ENCODE measurements at places on chromosomes 11 and 22. TPM values are rescaled to one million over a fixed set of nuclear protein-coding genes. Genes with fewer than 3 reads are reported as not detected.

DNA sequence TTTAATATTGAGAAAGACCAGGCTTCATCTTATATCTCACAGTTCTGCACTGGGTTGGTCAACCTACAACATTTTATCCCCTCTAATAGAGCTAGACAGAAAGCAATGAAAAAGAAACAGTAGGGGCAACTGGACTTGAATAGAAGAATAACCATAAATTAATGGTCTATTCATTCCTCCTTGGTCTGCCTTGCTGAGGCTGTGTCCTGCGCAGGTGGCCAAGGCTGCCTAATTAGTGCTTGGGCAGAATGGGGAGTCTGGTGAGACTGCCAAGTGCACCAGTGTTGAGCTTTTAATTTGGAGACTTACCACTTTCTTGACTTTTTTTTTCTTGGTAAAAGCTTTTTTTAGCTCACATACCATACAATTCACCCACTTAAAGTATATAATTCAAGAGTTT lies 35.0 kb upstream of the SPON1 start:
- no peak for DNase-seq

DNA sequence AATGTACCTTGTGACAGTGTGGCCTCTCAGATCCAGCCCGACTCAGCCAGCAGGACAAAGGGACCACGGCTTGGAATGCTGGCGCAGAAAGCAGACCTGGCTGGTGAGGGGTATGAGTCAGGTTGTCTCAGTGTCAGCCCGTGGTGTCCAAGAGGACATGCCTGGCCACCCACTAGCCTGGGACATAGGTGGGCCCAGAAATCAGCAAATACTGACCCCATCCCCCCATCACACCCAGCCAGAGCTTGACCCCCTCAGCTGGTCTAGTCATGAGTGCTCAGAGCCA lies 4.5 kb downstream of the BANF1 start:
- no peak for DNase-seq

GRCh38 chr22:39808081-39808480 lies 85.5 kb downstream of the ENTHD1 start:
- no peak for DNase-seq

DNA sequence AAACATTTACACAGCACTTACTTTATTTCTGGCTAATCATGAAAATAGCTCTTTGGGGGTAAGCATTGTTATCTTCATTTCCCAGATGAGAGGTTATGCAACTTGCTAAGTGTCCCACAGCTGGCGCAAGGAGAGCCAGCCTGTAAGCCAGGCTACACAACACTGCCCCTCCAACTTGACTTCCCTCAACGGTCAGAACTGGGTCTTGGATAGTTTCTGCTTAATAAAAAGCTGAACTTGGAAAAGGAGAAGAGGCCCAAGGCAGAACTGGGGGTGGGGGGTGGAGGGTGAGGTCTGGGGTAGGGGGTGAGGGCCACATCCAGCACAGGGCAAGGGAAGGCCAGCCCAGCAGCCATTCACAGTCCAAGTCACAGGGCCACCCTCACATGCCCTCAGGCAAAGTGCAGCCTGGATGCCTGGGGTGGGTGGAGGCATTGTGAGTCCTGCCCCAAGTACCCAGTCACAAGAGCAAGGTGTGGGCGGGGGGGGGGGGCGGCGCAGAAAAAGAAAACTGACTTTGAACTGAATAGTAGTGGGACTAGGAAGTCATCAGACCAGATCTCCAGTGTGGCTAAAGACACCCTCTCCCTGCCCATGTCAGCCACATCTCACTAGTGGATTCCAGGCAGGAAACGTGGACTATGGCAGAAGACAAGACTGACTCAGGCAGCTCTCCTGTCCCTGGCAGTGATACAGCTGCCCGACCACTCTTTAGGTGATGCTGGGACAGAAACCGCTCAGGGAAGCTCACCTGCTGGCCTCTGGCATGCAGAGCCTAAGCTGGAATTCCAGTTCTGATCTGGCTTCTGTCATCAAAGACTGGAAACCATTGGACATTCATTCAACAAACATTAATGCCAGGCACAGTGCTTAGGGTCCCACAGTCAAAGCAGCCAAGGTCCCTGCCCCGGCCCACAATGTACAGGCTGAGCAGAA lies 52.4 kb downstream of the PACSIN2 start:
- DNase-seq: no peak

DNA sequence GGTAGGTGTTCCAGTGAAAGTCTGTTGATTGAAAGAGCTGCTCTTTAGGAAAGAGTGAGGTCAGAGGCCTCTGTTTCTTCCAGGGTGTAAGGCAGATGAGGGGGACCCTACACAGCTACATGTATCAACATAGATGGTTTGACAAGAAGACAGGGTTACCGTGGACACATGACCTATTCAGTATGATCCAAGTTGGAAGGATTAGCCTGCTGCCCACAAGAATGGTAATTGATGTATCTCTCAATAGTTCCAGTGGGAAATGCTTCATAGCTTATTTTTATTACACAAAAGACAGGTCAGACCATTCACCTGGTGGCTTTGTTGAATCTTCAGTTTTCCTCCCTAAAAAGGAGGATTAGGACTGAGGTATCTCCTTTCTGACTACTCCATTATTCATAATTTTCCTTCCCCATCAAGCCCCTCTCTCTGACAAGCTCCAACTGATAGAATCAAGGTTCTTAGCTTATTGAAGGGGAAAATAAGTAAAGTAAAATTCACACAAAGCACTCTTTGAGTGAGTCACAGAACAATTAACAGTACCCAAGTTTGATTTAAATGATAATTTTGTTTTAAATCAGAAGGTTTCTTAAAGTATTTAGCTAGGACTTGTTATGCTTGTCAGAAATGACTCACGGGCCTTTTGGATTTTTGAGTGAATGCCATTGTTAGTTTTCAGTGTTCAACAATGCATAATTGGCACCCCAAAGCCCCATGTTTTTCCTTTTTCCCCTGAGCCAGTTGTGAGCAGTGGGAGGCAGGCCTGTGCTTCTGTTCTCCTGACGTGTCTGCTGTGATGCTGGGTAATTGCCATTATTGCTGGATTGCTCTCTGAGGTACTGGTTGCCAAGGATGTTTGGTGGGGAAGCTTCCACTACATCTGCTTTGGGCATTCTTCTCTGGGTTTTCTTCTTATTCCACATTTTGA lies 373.2 kb downstream of the DDX10 start:
- DNase-seq: no peak

GRCh38 chr11:44930588-44931302 lies 19.9 kb downstream of the TP53I11 start:
- no peak for DNase-seq

- no peak for DNase-seq
These were observed 141.2 kb downstream of the MIAT start for GRCh38 chr22:26798462-26799065.

DNA sequence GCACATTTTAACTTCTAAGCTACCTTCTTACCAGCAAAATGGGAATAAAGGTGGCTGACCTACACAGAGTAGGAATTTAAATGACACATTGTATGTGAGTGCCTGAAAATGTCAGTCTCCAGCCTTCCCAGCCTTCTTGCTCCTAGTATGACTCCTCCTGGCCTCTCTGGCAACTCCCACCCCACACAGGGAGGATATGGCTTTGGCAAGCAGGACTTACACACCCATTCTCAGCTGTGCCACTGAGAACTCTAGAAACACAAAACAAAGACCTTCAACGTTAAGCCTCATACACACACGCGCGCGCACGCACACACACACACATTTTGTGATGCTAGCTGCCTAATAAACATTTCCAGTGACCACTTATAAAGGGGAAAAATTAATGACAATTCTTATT lies 65.8 kb downstream of the PACSIN2 start:
- no peak for DNase-seq

DNA sequence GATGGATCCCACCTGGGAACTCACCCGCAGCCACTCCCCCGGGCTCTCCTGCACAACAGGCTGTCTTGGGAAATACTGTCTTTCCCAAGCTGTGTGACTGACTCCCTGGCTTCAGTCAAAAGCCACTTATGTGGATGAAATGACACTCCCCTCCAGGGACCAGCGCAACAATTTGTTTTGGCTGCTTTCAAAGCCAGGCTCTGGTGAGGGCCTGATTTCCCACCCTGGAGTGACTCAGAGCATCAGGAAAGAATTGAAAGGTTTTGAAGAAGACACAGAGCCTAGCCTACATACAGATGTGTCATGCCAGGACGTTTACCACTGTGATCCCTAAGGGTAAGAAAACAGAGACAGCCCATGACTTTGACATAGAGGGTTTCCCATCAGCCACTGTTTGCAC lies 550.5 kb downstream of the MIAT start:
- DNase-seq: no peak

- no peak for DNase-seq
These were observed 64.0 kb upstream of the FIBIN start for GRCh38 chr11:26929806-26930517.

DNA sequence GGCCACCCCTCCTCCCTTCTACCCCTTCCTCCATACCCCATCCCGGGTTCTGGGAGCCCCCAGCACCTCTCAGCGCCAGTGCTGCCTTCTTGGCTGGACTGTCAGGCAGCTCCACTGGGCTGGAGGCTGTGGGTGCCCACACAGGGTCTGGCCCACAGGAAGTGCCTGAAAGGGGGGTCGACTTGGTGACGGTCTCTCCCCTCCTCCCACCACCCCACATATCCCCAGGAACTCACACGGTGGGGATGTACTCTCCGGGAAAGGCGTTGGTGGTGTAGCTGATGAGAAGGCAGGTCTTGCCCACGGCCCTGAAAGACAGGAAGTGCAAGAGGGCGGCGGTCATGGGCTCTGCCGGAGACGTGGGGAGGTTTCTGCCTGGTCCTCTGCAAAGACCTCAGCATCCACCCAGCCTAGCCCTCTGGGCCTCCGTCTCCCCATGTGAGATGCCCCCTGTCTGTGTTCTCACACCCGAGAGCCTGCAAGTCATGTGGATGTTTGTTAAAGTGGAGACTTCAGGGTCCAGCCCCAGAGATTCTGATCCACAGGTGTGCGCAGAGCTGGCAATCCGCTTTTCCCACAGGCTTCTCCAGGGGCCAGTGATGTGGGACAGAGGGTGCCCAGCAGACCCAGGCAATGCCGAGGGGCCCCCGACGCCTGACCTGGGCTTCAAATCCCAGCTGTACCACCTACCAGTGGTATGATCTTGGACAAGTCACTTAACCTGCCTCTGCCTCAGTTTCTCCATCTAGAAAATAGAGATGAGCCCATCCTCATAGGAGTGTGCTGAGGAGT lies 2.5 kb downstream of the RAC2 start:
- DNase-seq: no peak

GRCh38 chr11:30424321-30424720 lies 101.4 kb downstream of the ARL14EP start:
- no peak for DNase-seq

- DNase-seq: no peak
These were observed 28.4 kb upstream of the TSPAN18 start for GRCh38 chr11:44698252-44698912.

- peak; percentile 80 for DNase-seq
These were observed at the start of gene PEX16 for GRCh38 chr11:45917623-45918330. PEX16 (minus strand) TSS chr11:45917877; CDS start chr11:45917811, 66 bp downstream.

The CREBZF gene
- total RNA-seq: 81.0 TPM

The B3GAT1 gene
- 0.72 TPM for total RNA-seq

The BLID gene
- 6.5 TPM for total RNA-seq

The BRSK2 gene
- total RNA-seq: 1.6 TPM

The NFRKB gene
- total RNA-seq: 24.6 TPM

The P4HA3 gene
- total RNA-seq: 0.50 TPM
